ENCODE measurements at places on chromosomes 4 and X. TPM values are rescaled to one million over a fixed set of nuclear protein-coding genes. Genes with fewer than 3 reads are reported as not detected.

- DNase-seq = no peak
Measured at GRCh38 chr4:112508356-112508755, 7.6 kb downstream of the NEUROG2 start.

GRCh38 chr4:82989575-82990429 lies 20.8 kb downstream of the LIN54 start:
- no peak for DNase-seq

- DNase-seq = no peak
Measured at GRCh38 chr4:82733636-82734035, 65.0 kb downstream of the SCD5 start.

DNA sequence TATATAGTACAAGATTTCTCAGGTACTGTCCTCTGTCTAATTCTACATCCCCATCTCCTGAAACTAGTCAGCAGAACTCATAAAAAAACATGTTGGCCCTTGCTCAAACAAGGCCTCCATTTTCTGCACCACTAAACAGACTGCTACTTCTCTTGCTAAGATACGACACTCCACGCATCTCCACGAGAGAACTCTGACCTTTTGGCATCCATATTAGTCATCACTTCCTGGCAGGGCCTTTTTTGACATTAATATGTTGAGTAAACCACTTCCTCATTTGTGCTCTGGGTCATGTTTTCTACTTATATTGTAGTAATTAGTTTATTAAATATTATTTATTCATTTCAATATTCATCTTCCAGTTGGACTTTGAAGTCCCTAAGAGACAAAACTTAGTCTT lies 65.6 kb downstream of the DCAF8L1 start:
- DNase-seq = no peak

DNA sequence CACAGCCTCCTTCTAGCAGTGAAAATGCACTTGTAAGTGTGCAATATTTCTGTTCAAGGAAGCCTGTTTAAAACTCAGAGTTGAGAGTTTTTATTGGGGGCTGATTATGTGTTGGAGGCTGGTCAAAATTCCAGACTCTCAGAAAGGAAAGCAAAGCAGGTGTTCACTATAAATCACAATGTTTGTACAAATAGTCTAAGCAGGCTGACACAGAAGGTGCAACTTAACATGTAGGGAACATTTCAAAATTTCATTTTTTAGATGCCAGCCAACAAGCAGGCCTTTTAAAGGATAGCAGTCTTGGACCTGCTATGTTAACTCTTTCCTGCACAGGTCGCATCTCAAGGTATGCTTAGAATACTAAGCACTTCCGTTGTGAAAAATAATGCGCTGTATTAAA lies 112.3 kb upstream of the IL13RA1 start:
- DNase-seq = no peak

GRCh38 chr4:112765317-112765974 lies 128.5 kb downstream of the LARP7 start:
- no peak for DNase-seq

- no peak for DNase-seq
Measured at GRCh38 chr4:128385683-128386304, 98.2 kb upstream of the PGRMC2 start.

- no peak for DNase-seq
Measured at GRCh38 chr4:111641813-111642579, 503.3 kb upstream of the FAM241A start.

DNA sequence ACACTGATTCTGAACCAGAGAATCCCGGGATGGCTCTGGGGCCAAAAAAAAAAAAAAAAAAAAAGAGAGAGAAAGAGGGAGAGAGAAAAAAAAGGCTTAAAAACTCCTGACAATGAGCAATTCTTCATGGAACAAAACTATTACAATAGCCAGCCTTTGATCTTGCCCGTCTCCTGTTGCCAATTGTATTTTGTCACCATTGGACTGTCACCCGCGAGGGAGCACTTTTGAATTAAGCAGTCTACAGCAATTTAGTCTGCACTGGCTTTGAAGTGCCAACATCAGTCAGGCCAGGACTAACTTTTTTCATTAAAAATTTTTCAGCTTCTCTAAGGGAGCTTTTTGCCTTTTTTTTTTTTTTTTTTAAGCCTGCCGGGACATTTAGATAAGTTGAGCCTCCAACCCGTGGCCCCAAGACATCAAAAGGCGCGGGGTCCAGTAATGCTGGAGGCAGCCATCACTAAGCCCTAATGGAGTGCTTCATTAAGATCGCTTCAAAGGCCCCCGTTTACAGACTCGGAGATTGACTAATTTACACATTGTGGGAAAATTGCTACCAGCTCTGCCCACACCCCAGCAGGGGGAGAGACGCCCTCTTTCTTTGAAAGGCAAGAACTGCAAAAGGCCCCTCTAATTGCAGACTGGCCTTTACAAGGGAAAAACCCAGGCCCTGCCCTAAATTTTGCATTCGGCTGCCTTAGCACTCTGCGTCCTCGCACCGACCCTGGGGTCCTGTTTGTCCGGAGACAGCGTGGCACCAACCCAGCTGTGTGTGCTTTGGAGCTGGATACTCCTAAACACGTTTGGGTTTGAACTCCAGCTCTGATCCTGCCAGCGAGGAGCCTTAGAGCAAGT lies 98.1 kb upstream of the MSX1 start:
- DNase-seq = no peak

DNA sequence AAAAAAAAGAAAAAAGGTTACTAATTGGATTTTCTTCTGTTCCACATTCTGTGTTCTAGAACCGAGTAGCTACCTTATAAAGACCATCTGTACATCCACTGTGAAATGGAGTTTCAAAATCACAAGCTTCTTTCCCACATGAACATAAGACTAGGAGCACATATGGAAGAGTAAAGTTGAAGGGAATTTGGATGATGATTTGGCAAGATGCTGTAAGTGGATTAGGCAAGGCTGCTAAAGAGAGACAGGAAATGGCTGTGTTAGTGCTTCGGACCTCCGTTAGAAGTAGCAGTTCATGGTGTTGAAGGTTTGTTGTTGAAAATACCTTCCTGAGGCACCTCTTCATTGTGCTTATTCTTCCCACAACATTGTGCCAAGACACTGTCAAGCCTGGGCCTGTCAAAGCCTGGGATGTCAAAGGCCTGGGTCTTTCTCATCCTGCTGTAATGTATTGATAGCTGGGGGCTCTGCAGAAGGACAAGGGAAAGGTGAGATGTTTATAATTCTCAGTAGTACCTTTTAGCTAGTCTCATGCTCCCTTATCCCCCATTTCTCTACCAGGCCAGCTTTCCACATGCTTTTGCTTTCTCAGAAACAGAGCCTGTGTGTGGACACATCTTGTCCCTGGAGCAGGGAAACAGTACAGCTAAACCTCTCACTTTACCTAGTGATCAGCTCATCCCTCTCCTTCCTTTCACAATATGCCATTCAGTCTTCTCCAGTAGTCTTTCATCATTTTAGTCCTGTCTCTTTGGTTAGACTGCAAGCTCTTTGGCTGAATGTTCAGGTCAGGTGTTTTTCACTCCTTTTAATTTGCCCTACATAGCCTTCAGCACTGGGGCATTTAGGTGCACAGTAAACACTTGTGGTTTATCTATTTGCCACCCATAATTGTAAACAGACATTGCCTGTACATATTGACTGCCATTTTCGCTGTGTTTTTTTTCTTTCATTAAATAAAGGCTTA lies 37.9 kb upstream of the CYP2U1 start:
- no peak for DNase-seq

DNA sequence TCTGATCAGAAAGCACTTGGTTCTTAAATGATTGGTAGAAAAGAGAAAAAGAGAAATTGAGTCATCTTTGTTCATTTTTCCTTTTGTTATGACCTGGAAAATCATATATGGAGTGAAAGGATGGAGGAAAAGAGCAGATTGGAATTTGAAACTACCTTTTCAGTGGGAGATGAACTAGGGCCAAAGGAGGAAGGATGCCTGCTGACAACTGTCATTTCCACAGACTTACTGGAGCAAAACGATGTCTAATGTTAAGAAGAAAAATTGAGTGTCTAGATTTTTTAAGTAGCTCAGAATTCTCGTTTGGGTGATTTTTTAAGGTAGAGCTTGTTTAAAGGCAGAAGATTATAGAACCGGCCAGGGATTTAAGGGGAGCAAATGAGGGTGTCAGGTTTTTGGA lies 144.6 kb upstream of the KCNIP4 start:
- no peak for DNase-seq

- no peak for DNase-seq
Measured at GRCh38 chr4:22071749-22072148, 123.2 kb upstream of the KCNIP4 start.

GRCh38 chr4:168811786-168812651 lies 198.0 kb downstream of the CBR4 start:
- no peak for DNase-seq

The SHROOM2 gene
- total RNA-seq = 0.60 TPM

The TCEAL3 gene
- total RNA-seq = 19.3 TPM

The HTRA3 gene
- 131 TPM for total RNA-seq

The TXK gene
- 1.0 TPM for total RNA-seq
